ENCODE measurements at places on chromosomes 2 and 18.

GRCh38 chr2:98946855-98947254, 10.8 kb upstream of the CRACDL start:
- DNase-seq: no peak

- DNase-seq: no peak
These were observed 97.6 kb upstream of the HS6ST1 start for GRCh38 chr2:128416109-128416785.

- no peak for DNase-seq
These were observed 141.9 kb upstream of the DLX2 start for GRCh38 chr2:172244419-172245130.

- DNase-seq: no peak
These were observed 144.1 kb downstream of the NCOA1 start for GRCh38 chr2:24635181-24635580.

DNA sequence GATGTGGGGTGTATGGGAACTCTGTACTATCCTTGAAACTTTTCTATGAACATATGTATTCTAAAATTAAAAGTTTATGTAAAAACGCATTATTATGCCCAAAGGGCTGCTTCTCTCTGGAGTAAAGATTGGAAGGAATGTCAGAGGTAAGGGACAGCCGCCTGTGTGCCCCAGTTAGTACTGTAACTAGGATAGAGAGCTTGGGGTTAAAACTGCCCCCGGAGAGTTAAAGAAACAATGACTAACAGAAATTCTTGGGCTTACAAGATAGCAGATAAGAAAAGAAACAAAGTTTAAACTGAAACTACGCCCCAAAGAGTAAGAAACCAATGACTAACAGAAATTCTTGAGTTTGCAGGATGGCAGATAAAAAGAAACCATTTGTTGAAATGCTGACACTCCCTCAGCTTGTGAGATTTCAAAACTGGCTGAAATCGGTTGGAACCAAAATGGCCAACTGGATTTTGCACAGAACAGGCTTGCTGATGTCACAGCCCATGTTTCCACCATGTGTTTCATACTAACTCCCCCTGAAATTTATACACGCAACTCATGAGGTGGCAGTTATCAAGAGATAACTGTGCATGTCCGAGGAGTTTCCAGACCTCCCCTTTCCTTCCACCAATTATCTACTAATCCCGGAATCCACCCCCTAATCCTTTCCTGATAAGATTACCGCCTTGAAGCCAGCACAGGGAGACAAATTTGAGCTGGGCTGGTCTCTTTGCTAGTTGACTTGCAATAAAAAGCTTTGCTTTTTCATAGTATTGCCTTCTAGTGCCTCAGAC, 8.7 kb upstream of the TXNDC2 start:
- no peak for DNase-seq

DNA sequence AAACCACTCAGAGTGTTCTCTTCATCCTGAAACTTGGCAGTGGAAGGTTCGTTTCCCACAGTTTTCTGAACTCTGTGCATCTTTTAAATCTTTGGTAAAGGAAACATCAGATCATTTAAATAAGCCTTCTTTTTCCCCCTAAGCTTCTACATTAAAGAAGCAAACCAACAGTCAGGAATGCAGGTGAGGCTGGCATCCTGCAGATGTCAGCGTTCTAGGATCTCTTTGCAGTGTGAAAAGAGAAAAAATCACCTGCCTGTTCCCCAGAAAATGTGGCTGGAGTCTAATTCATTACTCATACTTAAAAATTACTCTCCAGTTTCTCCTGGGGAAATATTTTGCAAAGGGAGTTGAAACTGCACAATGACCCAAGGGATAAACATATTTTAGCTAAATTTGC, 64.5 kb upstream of the ZCCHC2 start:
- DNase-seq: no peak

DNA sequence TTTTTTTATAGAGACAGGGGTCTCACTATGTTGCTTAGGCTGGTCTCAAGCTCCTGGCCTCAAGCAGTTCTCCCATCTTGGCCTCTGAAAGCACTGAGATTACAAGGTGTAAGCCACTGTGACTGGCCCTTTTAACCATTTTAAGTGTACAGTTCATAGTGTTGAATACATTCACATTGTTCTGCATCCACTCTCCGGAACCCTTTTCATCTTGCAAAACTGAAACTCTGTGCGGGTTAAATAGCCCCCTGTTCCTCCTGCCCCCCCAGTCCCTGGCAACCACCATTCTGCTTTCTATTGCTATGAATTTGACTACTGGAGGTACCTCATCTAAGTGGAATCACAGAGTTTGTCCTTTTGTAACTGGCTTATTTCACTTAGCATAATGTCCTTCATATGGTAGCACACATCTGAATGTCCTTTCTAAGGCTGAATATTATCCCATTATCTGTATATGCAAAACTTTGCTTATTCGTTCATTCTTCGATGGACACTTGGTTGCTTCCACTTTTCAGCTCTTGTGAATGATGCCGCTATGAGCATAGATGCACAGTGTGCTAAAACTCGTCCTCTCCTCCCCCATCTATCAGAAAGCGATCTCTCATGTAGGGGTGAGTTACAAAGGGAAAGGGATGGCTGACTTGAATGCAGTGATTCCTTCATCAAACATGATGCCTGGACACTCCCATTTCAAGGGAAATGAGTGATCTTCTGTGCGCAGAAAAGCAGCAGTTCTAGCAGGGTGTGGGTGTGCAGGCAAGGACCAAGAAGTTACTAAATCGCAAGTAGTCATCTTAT, 30.2 kb downstream of the CABLES1 start:
- no peak for DNase-seq

DNA sequence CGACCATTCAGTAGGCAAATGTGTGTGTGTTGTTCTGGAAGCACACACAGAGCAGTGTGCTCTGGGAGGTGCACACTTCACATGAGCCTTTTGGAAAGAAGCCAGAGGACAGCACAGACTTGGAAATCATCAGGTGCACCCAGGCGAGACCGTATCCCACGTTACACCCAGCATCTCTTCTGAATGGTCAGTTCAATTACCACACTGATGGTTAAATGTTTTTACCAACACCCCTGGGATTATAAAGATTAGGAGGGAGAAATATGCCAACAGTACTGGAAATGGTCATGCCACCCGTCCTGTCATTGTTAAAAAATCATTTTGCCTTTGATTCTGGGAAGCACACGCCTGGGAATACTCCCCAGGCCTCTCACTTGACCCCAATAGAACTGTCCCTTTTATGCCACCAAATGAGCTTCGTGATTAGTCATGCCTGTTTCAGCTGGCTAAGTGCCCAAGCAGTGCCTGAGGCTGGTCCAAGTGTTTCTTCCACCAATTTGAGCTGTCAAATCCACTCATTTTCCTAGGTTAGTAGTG, 183.7 kb downstream of the NRP2 start:
- no peak for DNase-seq

GRCh38 chr2:230434677-230435324, 18.8 kb downstream of the SP100 start:
- DNase-seq: no peak

GRCh38 chr2:6423944-6424343, 441.8 kb downstream of the CMPK2 start:
- DNase-seq: no peak

GRCh38 chr2:63057249-63058143, 6.9 kb downstream of the OTX1 start:
- no peak for DNase-seq

DNA sequence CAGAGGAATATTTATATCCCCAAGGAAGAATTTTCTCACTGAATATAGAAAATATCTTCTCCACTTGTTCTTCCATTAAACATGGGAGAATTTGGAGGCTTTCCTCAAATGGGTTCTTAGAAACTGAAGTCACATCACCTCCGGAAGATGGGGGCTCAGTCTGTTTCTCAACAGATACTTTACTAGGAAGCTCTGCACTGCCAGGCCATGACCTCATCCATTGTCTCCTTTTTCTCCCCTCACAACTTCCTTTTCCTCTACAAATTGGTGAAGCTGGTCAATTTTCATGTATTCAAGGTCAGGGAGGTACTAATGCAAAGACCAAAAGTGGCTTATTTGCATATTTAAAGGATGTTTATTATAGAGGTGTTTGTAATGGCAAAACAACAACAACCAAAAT, 173.1 kb downstream of the RNF152 start:
- no peak for DNase-seq

GRCh38 chr2:23241121-23241520, 143.9 kb upstream of the KLHL29 start:
- no peak for DNase-seq

- DNase-seq: no peak
These were observed 83.6 kb upstream of the ETAA1 start for GRCh38 chr2:67313536-67313935.

- no peak for DNase-seq
These were observed 30.0 kb upstream of the PLA2R1 start for GRCh38 chr2:160092445-160092844.

DNA sequence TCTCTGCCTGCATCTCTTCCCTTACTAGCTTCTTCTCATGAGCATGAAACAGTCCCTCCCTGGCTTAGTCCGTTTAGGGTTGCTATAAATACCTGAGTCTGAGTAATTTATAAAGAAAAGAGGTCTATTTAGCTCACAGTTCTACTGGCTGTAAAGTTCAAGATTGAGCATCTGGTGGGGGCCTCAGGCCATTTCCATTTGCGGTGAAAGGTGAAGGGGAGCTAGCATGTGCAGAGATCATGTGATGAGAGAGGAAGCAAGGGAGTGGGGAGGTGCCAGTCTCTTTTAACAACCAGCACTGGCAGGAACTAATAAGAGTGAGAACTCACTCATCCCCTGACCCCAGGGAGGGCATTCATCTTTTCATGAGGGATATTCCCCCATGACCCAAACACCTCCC, 26.8 kb downstream of the RHBDD1 start:
- no peak for DNase-seq

GRCh38 chr2:220335591-220335915, 708.1 kb downstream of the SLC4A3 start:
- no peak for DNase-seq

GRCh38 chr2:7011356-7012083, 94.3 kb downstream of the RNF144A start:
- no peak for DNase-seq

- no peak for DNase-seq
These were observed 823.6 kb downstream of the GALR1 start for GRCh38 chr18:78073275-78073674.

DNA sequence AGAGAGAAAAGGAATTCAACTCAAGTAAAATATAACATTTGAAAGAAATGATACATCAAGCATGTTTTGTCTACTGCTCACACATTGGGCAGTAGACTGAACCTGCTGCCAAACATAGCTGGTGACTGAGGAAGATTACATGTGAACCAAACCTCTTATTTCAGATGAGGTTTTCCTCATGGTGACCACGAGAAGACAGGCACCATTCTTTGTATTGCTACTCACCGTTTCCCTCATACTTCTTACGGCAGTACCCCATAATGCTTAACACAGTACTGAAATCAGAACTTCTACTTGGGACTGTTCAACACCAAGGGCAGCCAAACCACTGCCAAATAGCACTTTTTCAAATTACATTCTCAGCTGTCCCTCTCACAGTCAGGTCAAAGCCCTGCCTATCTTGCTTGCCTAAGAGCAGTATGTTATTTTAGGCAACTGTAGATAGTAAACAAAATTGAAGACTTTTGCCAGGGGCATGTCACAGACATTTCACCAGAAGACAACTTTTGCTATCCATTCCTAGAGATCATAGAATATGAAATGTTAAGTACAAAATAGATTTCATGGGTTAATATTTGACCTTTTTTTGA, 167.1 kb upstream of the DOK6 start:
- no peak for DNase-seq

GRCh38 chr2:159275111-159275510, 11.4 kb downstream of the WDSUB1 start:
- no peak for DNase-seq

GRCh38 chr2:42118754-42119569, 50.2 kb upstream of the EML4 start:
- DNase-seq: no peak

DNA sequence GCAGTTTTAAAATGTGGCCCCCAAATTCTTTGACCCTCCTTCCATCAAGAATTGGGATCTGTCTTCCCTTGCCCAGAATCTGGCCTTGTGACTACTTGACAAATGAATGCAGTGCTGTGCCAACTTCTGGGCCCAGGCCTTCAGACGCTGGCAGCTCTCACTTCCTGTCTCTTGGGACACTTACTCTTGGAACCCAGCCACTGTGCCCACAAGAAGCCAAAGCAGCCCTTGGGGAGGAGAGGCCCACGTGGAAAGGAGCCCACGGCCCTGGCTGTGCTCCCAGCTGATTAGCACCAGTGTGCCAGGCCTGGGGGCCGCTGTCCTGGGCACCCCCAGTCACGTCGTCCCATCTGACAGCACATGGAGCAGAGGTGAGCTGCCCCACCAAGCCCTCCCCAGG, 56.6 kb downstream of the RPL37A start:
- DNase-seq: no peak

GRCh38 chr2:165624470-165624800, 154.9 kb downstream of the CSRNP3 start:
- no peak for DNase-seq

- no peak for DNase-seq
These were observed 10.7 kb downstream of the C2orf80 start for GRCh38 chr2:208179028-208179609.

- DNase-seq: no peak
These were observed 97.0 kb downstream of the KYNU start for GRCh38 chr2:142974288-142975024.

GRCh38 chr2:112699984-112700667, 20.7 kb upstream of the NT5DC4 start:
- DNase-seq: no peak

DNA sequence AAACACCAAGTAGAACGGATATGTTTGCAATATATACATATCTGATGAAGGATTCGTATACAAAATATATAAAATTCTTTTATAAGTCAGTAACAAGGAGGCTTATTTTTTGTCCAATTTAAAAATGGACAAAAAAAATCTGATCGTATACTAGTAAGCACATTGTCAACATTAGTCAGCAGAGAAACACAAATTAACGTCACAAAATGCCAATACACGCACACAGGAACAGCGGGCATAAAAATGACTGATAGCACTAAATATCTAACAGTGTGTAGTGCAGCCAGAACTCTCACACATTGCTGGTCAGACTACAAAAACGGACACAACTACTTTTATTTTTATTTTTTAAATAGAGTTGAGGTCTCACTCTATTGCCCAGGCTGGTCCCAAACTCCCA, 69.5 kb downstream of the LAMA1 start:
- no peak for DNase-seq

DNA sequence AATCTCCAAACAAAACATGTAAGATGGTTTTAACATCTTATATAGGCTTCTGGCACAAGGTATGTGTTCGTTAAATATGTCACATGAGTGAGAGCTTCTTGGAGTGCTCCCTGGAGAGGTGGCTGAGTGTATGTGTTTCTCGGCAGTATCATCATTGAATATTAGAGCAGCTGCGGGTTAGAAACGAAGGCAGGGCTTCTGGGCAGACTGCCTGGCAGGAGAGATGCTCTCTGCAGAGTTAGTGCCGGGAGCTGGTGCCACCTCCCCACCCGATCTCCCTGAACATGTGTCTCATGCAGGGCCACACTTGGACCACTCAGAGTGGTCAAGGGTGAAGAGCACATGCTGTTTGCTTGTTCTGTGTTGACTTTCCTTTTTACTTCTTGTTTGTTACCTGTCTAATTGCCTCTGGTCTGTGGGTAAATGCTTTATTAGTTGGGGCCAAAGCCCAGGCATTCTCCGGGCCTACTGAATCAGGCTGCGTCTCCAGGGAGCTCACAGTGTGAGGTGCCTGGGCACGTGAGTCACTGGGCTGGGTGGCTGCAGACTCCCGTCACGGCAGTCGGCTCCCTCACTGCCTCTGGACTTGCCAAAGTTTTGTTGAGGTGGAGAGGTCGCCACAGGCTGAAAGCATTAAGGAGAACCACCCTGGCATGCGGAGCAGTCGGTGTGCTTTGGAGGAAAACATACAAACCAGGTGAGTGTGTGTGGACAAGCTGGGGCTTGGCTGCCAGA, 246.6 kb downstream of the FHOD3 start:
- no peak for DNase-seq
